ENCODE measurements at places on chromosomes 12 and 14. TPM values are rescaled to one million over a fixed set of nuclear protein-coding genes. Genes with fewer than 3 reads are reported as not detected.

Gene NGB
- total RNA-seq, result not detected

Gene CIDEB
- total RNA-seq, result 10.4 TPM

Gene RNFT2
- total RNA-seq, result 1.9 TPM

Gene OLR1
- 17.1 TPM for total RNA-seq

Gene RNASE3
- total RNA-seq, result not detected

Gene GDF11
- total RNA-seq, result 0.88 TPM

Gene SLC17A8
- not detected for total RNA-seq

Gene GDF3
- total RNA-seq, result 0.33 TPM

Gene RHOJ
- total RNA-seq, result 11.4 TPM

Gene MGST1
- 310 TPM for total RNA-seq
